ENCODE measurements at places on chromosomes 7 and 10.

DNA sequence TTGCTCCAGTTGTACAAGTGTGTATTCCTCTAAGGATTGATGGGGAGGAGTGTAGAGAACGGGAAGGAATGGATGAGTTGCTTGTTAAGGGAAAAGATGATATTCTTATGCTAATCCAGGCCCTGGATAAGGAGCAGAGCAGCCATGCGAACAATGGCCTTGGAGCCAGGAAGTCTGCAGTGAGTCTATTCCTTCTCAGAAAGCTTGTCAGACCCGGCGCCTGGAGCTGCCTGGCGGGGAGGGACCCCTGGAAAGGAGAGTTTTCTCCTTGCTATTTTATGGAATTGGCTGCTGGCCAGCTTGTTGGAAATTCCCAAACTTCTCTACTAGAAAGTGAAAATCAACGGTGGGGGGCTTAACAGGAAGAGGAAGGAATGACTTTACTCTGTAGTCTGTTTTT, 89.1 kb downstream of the MMRN2 start:
- H3K36me3 ChIP-seq: no peaks in the 10 kb centered on the region
- no peaks in the 10 kb centered on the region for H3K4me1 ChIP-seq

GRCh38 chr10:49837685-49838084, 75.6 kb upstream of the OGDHL start:
- H3K4me1 ChIP-seq: no peaks in the 10 kb centered on the region
- no peak overlapping the region for H3K4me3 ChIP-seq

DNA sequence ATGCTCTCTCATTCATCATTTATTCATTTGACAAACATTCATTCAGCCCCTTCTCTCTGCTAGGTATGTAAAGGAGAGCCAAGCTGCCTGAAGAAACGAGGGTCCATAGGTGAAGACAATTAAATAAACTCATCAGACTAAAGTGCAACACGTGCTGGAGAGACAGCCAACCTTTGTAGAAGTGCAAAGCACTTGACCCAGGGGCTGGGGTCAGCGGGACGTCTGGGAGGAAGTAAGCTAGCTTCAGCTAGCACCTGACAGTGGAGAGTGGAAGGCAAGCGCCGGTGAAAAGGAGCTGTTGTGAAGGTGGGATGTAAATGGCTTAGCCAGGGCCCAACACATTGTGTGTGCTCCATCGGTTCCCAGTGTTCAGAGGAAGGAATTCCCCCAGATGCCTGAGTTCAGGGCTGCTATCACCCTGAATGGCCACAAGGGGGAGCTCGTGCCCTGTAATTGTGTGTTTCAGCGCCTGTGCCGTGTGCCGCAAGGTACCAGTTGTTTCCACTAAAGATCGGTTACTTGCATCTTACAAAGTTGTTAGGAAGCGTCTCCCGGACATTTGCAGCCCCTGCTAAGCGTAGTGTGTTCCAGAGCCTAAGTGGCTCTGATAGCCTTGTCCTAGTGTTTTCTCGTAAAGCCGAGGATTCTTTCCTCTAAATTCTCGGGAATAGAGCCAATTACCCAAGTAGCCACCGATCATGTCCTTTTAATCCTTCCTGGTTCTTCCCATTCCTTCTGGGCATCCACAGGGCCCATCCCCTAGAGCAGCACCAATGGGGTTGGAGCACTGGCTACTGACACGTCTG, 30.6 kb downstream of the TLX1 start:
- H3K4me3 ChIP-seq: no peak overlapping the region
- peaks cover 3% of the 10 kb centered on the region for H3K4me1 ChIP-seq
- no peak overlapping the region for H3K27ac ChIP-seq
- DNase-seq: peak; percentile 77

- H3K36me3 ChIP-seq: no peaks in the 10 kb centered on the region
- H3K4me1 ChIP-seq: no peaks in the 10 kb centered on the region
- no peak for DNase-seq
- H3K27ac ChIP-seq: peak overlapping the region; percentile 48
- H3K4me3 ChIP-seq: no peak overlapping the region
- peaks cover 4% of the 10 kb centered on the region for H3K27me3 ChIP-seq
Measured at GRCh38 chr10:90977855-90978486, 57.1 kb upstream of the ANKRD1 start.

DNA sequence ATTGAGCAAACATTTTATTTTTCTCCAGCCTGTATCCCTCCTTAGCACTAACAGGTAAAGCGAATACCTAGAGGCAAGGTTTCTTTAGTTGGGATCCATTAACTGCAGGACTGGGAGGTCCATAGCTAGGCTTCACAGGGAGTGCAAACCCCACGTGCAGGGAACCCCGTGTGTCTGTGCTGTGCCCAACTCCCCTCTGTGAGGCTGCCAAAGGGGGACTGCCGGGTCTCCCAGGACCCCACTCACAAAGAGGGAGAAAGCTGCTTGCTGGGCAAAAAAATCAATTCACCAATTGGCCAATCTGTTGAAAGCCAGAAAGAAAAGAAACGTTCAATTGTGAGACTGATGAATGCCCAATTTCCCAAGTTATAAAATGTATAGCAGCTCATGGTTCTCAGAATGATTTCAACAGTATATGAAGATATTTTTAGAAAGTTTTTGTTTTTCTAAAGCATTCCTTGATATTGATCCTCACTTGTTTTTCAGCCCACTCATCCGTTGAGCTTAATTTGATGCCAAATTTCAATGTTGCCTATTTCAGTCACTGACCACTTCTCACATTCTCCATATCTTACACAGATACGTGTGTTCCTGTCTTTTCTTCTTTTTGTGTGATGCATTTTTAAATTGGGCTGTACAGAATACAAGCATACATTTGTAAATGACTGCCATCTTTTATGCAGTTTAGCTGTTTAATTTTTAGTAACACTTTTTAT, 202.7 kb upstream of the PRSS58 start:
- H3K36me3 ChIP-seq: no peaks in the 10 kb centered on the region
- no peak for DNase-seq
- H3K4me3 ChIP-seq: no peak overlapping the region
- no peak overlapping the region for H3K27ac ChIP-seq
- H3K27me3 ChIP-seq: no peaks in the 10 kb centered on the region
- peaks cover 56% of the 10 kb centered on the region for H3K4me1 ChIP-seq

DNA sequence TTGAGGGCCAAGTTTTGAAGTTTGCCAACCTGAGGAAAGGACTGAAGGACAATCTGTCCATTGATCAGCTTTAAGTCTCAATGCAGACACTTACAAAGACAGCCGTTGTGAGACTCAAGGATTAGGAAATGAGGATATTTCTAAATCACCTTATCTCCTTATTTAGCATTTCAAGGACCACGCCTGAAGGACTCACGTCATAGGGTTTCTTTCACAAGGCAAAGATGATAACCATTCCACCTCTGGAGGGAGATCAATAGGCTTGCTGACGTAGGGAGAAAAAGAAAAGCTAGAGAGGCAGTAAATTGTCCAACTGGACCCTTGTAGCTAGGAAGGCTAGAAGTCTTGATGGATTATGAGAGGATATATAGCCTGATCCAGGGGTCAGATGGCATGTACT, 3.3 kb upstream of the ASB4 start:
- H3K27me3 ChIP-seq: peaks cover 4% of the 10 kb centered on the region
- no peak overlapping the region for H3K4me3 ChIP-seq
- no peak overlapping the region for H3K27ac ChIP-seq
- DNase-seq: no peak
- H3K4me1 ChIP-seq: no peaks in the 10 kb centered on the region

- peak overlapping the region; percentile 68 for H3K4me3 ChIP-seq
- DNase-seq: no peak
- H3K36me3 ChIP-seq: peaks cover 34% of the 10 kb centered on the region
- H3K27me3 ChIP-seq: no peaks in the 10 kb centered on the region
- peaks cover 44% of the 10 kb centered on the region for H3K4me1 ChIP-seq
Measured at GRCh38 chr7:139111811-139112301, 2.3 kb upstream of the ZC3HAV1 start.
